GM19239 (cell line): ENCODE measurements at places on chromosomes 1 and 21.

DNA sequence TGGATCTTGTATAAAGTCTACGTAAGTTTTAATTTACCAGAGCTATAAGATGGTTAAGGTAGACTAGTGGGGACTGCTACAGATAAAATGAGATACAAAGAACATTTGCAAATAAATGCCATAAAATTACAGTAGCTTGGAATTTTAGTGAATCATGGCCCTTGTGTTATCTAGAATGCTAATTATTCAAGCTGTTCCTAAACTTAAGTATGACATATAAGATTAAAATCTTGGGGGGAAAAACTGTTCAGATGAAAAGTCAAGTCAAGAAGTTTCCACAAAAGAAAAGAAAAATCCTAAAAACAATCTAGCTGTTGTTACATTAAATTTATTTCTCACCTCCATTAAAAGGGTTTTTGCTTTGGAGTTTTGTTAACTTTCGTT, 51.7 kb downstream of the SIM2 start:
- DNase-seq, result no peak

GRCh38 chr1:147486876-147487656, 54.2 kb upstream of the BCL9 start:
- no peak for DNase-seq

DNA sequence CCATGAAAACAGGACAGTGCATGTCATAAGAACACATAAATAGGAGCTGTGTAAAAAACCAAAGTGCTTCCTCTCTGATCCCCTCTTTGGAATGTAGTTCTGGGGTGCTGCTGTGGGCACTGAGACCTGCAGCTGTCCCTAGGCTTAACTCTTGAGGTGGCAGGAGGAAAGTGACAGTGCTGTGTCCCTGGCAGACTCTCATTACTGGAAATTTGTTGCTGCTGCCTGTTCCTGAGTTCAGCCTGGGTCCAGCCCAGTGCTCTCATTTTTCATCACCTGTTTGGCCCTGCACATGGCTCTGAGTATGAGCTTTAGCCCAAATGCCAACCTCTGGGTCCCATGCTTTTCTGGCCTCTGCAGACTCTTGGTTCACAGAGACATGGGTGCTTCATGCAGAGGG, 329.3 kb downstream of the DSCAM start:
- DNase-seq, result no peak

DNA sequence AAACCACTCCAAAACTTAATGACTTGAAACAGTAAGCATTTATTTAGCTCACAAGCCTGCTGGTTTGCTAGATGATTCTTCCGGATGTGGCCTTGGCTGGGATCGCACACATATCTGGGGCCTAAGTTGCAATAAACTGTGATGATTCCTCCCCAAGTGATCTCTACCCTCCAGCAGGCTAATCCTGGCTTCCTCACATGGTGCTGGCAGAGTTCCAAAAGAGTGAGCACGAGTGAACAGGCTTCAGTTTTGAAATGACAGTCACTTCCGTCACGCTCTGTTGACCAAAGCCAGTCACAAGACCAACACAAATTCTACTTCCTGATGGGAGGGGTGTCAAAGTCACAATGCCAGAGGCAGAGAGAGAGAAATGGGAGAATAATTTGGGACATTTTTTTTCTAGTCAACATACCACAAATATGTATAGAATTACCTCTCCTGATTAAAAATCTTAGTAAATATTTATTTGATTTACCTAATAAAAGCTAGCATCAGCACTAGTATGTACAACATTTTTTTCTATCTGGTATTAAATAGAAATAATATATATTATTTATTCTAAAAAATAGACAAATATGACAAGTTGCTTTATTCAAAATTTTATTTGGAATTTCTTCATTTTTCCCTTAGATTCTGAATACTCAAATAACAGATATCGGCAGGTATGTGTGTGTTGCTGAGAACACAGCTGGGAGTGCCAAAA, 292.7 kb downstream of the TPR start:
- peak; percentile 20 for DNase-seq

- DNase-seq, result no peak
Observed at GRCh38 chr1:58994664-58995063, 210.8 kb upstream of the JUN start.

DNA sequence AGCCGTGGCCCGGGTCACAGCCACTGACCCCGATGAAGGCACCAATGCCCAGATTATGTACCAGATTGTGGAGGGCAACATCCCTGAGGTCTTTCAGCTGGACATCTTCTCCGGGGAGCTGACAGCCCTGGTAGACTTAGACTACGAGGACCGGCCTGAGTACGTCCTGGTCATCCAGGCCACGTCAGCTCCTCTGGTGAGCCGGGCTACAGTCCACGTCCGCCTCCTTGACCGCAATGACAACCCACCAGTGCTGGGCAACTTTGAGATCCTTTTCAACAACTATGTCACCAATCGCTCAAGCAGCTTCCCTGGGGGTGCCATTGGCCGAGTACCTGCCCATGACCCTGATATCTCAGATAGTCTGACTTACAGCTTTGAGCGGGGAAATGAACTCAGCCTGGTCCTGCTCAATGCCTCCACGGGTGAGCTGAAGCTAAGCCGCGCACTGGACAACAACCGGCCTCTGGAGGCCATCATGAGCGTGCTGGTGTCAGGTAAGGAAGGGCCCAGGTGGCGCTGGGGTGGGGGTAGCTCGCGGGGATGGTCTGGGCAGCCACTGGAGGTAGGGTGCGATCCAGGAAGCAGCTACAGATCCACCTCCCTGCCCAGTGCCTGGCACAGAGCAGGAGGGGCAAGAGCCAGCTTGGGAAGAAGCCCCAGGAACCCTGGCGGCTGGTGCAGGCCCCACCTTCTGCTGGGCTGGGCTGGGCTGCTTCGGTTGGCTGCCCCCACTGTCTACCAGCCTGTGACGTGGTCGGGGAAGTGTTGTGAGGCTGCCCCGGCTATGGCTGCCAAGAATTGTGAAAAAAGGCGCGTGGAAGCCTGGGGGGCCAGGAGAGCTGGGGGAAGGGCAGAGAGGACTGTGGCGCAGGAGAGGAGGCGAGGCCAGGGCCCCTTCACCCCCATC, 3.8 kb downstream of the CELSR2 start:
- DNase-seq, result no peak

- DNase-seq, result no peak
Observed at GRCh38 chr1:28845786-28846543, 34.0 kb downstream of the OPRD1 start.

- DNase-seq, result no peak
Observed at GRCh38 chr1:24248859-24249258, 61.8 kb upstream of the IFNLR1 start.

DNA sequence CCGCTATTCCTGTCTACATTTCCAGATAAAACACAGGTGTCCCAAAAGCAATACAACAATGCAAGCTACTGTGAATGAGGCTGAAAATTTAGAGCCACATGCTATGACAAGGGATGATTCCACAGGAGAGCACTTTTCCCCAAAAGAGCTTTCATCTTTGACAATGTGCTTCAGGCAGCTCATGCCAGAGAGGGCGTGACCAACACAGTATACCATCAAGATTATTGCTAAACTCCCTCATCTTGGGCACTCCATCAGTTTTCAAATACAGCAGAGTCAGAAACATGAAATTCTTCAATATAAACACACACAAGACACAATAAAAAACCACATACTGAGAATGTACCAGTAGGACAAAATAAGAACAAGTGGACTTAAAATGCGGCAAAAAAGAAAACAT, 6.7 kb downstream of the GON4L start:
- DNase-seq, result no peak

GRCh38 chr21:35002879-35003722, 46.0 kb downstream of the RUNX1 start:
- no peak for DNase-seq

GRCh38 chr1:58505286-58505685, 41.2 kb downstream of the OMA1 start:
- DNase-seq, result no peak

- no peak for DNase-seq
Observed at GRCh38 chr1:160251011-160251410, 11.3 kb downstream of the DCAF8 start.

DNA sequence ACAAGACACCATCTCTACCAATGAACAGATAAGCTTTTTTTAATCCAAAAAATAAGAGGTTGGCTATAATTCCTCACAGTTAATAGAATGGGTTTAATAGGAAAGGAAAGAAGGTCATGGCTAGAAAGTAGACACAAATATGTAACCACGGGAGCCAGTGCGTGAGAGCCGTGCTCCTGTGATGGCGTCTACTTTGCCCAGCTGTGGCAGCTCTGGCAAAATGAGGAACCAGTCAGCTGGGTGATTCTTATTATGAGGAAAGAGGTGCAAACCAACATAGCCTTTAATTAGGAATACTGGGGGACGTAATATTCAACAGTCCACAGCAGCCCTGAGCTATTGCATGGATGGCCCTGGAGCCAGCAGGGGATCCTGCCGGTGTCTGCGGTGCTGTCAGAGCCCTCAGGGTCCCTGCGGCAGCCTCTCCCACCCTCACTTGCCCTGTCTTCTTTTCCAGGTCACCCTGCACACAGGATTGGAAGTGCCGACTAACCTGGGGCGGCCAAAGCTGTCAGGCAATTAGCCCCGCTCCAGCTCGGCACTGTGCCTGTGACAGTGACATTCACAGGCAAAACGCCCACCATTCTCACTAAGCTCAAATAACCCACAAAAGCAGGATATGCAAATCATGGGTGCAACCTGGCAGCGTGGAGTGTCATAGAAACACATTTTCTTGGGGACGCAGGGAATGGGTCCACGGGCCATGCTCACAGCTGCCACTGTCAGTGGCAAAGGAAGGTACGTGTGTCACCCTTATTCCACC, 25.9 kb upstream of the GNPAT start:
- DNase-seq, result no peak

DNA sequence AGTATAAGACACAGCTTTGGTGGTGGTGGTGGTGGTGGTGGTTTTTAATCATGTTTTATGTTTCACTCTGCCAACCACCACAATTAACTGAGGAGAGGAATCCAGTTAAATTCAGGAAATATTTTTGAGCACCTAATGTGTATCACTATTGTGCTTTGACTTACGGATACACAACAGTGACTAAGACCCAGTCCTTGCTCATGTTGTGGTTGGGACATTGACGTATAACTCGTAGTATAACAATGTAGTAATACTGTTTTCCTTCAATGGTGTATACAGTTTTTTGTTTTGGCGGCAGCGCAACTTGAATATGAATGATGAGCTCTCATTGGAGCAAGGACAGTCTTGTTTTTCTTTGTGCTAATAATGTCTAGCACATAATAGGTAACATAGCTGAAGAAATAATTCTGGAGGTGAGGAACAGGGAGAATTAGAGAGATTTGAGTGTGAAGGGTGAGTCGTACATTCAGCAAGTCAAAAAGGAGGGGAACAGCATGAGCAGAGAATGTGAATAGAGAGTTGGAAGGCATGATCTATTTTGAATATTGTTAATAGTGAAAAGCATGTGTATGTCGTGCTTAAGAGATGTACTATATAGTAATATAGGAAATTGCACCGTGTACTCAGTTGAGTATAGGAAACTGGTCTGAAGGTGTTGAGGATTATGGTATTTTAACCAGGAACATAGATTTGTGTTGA, 5.5 kb downstream of the CACYBP start:
- DNase-seq, result no peak

- no peak for DNase-seq
Observed at GRCh38 chr1:67571901-67572593, 113.0 kb upstream of the GADD45A start.

DNA sequence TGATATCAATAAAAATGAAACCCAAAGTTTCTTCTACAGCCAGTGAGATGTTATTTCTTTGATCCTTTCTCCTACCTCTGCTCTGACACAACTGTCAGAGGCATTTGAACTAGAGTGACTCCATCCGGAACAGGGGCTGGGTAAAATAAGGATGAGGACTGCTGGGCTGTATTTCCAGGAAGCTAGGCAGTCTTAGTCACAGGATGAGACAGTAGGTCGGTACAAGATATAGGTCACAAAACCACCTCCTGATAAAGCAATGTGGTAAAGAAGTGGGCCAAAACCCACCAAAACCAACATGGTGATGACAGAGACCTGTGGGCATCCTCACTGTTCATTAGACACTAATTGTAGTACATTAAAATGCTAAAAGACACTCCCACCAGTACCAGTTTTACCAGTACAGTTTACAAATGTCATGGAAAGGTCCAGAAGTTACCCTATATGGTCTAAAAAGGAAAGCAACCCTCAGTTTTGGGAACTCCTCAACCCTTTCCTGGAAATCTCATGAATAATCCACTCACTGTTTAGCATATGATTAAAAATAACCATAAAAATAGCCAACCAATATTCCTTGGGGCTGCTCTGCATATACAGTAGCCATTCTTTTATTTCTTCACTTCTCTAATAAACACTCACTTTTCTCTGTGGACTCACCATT, 96.7 kb downstream of the GABPA start:
- DNase-seq, result no peak

DNA sequence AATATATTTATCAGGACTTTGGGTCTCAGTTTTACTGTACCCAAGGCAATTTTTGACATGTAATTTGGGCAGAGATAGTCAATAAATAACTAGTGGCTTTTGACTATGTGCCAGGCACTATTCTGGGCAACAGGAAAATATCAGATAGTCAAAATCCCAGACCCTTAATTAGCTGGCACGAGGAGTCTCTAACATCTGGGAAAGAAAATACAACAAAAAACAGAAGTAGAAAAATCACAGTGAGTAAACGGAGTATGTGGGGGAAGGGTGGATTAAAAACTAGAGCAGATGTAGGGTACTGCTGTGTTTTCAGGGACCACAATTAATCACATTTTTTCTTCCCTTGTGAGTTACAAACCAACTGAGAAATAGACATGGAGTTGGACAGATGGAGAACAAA, 217.8 kb downstream of the NCAM2 start:
- DNase-seq, result no peak

DNA sequence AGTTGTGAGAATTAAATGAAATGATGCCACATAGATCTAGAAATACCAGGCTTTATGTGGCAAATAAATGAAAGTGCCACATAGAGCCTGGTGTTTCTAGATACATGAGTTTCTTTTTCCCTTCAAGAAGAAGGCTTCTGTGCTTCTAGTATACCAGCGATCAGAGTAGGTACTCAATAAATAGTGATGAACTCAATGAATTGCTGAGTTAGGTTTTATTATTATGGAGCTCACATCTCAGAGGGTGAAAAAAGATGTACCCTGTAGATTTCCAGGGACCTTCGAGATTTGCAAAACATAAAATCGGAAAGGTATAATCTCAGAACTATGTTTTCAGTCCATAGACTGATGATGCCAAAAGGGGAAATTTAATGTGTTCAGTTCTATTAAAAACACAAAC, 2.3 kb upstream of the CLSTN1 start:
- no peak for DNase-seq

GRCh38 chr1:91787919-91788318, 98.0 kb downstream of the TGFBR3 start:
- no peak for DNase-seq

GRCh38 chr1:245622332-245623014, 467.7 kb downstream of the KIF26B start:
- DNase-seq, result no peak

GRCh38 chr1:181124291-181124751, 35.8 kb downstream of the IER5 start:
- DNase-seq, result no peak

GRCh38 chr1:156504438-156504813, 3.9 kb upstream of the MEF2D start:
- DNase-seq, result no peak
